Left lung (tissue), 14 donors: ENCODE measurements at places on chromosomes 5 and 9. TPM values are rescaled to one million over a fixed set of nuclear protein-coding genes. Genes with fewer than 3 reads are reported as not detected.

C5orf58 gene
- total RNA-seq, result not detected

- DNase-seq, result no peak
Measured at GRCh38 chr5:64678374-64678773, 11.9 kb upstream of the SHISAL2B start.

ALDH7A1 gene
- 34.2 TPM for total RNA-seq

GRCh38 chr5:21419383-21419782 is 1431.4 kb upstream of the CDH18 start:
- DNase-seq, result no peak

GRCh38 chr9:127159325-127159801 is 36.9 kb upstream of the ANGPTL2 start:
- no peak for DNase-seq

PAEP gene
- not detected for total RNA-seq

- no peak for DNase-seq
Measured at GRCh38 chr9:18396102-18396728, 77.7 kb upstream of the ADAMTSL1 start.

GRCh38 chr9:87390361-87390760 is 107.3 kb upstream of the DAPK1 start:
- DNase-seq, result no peak

- no peak for DNase-seq
Measured at GRCh38 chr5:14144586-14145434, 1.7 kb downstream of the TRIO start.

LPAR1 gene
- total RNA-seq, result 40.5 TPM

MYOZ3 gene
- 3.1 TPM for total RNA-seq

DNA sequence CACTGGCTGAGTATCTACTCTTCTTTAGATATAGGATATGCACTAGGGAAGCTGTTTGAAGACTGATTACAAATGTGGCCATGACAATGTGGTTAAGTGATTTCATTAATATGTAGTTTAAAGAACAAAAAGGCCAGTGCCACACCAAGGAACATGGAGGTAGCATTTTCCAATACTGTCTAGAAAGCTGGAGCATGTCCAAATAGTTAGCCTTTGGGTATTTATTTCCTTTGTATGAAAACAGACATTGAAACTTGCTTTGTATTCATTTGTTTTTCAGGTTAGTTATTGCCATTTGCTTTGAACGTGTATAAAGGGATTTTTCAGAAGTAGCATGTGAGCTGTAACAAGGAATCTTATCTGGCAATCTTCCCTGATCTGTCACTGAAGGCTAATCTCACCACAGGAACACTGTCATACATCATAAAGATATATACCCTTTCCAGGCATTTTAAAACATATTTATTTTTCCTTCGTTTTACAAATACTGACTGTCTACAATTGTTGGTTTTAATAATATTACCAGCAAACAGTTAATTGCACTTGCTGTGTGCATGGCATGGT is 93.4 kb downstream of the PLPPR1 start:
- no peak for DNase-seq

GFI1B gene
- 0.18 TPM for total RNA-seq
